ENCODE measurements at places on chromosomes 1 and 21.

- no peak for DNase-seq
These were observed 4.8 kb downstream of the TTLL7 start for GRCh38 chr1:83994111-83994510.

- no peak for DNase-seq
These were observed 387.8 kb upstream of the ADGRL2 start for GRCh38 chr1:81412954-81413353.

- no peak for DNase-seq
These were observed 65.7 kb upstream of the CNTN2 start for GRCh38 chr1:204977318-204977717.

GRCh38 chr1:79859212-79859948 is 852.9 kb upstream of the ADGRL4 start:
- peak; percentile 31 for DNase-seq

GRCh38 chr1:213245260-213245910 is 194.3 kb downstream of the RPS6KC1 start:
- no peak for DNase-seq

Measured in astrocyte of the hippocampus (primary cell).